ENCODE measurements at places on chromosomes 5 and 9.

DNA sequence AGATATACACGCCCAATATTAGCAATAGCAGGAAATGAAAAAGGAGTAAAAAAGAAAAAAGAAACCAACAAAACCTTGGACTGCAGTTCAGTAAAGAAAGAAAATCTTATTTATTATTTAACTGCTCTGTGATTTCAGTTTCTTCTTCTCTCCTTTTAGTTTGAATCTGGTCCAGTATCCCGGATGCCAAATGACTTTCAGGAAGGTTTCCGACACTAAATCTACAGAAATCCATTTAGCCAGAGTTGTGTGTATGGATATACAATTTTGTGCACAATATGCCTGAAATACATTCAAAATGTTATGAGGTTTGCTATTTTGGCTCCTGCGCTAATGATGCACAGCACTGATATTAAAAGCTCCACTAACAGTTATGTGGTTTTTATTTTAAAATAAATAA is 64.5 kb downstream of the FBXL7 start:
- H3K27ac ChIP-seq: no peak overlapping the region
- H3K36me3 ChIP-seq: no peaks in the 10 kb centered on the region
- no peaks in the 10 kb centered on the region for H3K4me1 ChIP-seq
- H3K27me3 ChIP-seq: no peaks in the 10 kb centered on the region

GRCh38 chr9:100455470-100455869 is 17.5 kb upstream of the TMEFF1 start:
- no peak for DNase-seq
- no peaks in the 10 kb centered on the region for H3K27me3 ChIP-seq
- peaks cover 17% of the 10 kb centered on the region for H3K36me3 ChIP-seq
- H3K4me3 ChIP-seq: no peak overlapping the region

GRCh38 chr9:19137282-19137681 is 10.0 kb upstream of the PLIN2 start:
- DNase-seq: no peak
- no peak overlapping the region for H3K4me3 ChIP-seq
- H3K36me3 ChIP-seq: no peaks in the 10 kb centered on the region
- peaks cover 4% of the 10 kb centered on the region for H3K4me1 ChIP-seq
- no peak overlapping the region for H3K27ac ChIP-seq

- no peaks in the 10 kb centered on the region for H3K4me1 ChIP-seq
- no peaks in the 10 kb centered on the region for H3K27me3 ChIP-seq
- no peak for DNase-seq
- H3K27ac ChIP-seq: no peak overlapping the region
- peaks cover 7% of the 10 kb centered on the region for H3K36me3 ChIP-seq
Observed at GRCh38 chr9:86257391-86257790, 2.1 kb downstream of the C9orf153 start.

GRCh38 chr9:86765746-86766430 is 181.4 kb downstream of the GAS1 start:
- no peaks in the 10 kb centered on the region for H3K27me3 ChIP-seq
- DNase-seq: no peak
- no peaks in the 10 kb centered on the region for H3K4me1 ChIP-seq

DNA sequence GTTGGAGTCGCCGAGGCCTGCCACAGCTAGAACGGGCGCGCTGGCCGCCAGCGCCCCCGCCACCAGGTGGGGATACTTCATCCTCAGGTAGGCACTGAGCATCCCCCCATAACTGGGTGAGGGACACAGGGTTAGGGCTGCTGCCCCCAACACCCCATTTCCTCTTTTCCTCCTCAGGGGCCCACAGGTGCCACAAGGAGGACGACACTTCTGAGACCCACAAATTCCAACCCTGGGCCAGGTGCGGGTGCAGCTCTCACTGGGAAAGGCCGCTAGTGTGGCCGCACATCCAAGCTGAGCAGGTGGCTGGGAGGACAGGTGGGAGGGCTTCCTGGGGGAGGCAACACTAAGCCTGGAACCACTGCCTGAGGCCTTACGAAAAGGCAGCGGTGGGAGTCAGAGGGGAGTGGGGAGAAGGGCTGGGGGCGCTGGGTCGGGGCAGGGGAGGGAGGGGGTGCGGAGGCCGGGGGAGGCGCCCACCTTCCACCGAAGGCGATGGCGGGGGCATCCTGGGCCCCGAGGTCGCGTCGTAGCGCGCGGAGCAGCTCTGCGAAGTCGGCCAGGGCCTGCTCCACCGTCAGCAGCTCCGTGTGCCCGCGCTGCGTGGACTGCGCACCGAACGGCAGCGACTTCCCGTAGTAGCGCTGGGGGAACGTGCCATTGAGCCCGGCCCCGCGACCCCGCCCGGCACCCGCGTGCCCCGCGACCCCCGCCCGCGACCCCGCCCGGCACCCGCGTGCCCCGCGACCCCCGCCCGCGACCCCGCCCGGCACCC is 961 bp downstream of the DPP7 start:
- DNase-seq: no peak
- H3K36me3 ChIP-seq: peaks cover 23% of the 10 kb centered on the region
- H3K27ac ChIP-seq: no peak overlapping the region
- H3K4me1 ChIP-seq: peaks cover 10% of the 10 kb centered on the region

DNA sequence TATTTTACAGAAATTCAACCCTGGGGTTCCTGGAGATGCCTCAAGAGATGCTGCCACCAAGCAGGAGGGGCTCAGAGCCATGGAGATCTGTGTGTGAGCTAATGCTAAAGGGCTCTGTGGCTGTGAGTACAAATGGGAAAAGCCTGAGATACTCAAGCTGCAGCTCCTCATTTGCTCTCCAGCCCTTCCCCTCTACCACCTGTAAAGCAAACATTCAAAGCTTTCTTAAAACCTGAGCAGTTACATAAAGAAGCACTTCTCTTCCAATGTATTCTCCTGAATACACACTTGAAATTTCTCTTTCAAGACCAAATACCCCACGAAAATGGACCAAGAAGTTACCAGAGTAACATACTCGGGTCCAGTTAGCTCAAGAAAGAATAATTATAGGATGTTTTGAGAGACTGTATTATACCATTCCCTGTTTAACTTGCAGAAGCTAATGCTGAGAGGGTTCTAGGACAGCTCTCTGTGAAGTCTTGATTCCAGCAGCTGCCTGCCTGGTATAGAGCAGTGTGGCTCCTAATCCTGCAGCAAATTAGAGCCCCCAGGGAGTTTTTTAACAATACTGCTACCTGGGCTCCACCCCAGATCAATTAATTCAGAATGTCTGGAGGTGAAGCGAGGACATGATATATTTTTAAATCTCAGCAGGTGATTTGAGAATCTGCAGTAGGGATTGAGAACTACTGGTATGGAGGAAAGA is 21.1 kb downstream of the RGS7BP start:
- H3K36me3 ChIP-seq: no peaks in the 10 kb centered on the region
- no peak for DNase-seq
- no peak overlapping the region for H3K27ac ChIP-seq
- no peak overlapping the region for H3K4me3 ChIP-seq
- peaks cover 3% of the 10 kb centered on the region for H3K27me3 ChIP-seq
